LNCaP clone FGC (cell line): ENCODE measurements at places on chromosomes 12 and 14.

GRCh38 chr12:61862986-61863385 is 397.2 kb upstream of the USP15 start:
- no peak for DNase-seq

DNA sequence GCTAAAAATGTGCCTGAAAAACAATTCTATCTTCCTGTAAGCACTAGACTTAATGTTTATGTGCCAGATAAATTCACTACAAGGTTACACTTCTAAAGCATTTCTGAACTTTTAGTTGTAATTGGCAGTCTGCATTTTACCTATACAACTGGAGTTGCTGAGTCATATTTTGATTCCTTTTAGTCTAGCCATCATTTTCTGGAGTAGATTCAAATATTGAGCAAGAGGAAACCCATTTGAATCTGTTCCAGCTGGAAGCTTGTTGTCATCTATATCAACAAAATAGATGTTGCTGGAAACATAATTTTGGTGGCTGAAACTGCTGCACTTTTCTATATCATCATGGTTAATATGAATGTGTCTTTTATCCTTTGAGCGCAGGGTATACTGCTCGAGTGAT is 122.2 kb upstream of the CCDC175 start:
- peak; percentile 35 for DNase-seq

DNA sequence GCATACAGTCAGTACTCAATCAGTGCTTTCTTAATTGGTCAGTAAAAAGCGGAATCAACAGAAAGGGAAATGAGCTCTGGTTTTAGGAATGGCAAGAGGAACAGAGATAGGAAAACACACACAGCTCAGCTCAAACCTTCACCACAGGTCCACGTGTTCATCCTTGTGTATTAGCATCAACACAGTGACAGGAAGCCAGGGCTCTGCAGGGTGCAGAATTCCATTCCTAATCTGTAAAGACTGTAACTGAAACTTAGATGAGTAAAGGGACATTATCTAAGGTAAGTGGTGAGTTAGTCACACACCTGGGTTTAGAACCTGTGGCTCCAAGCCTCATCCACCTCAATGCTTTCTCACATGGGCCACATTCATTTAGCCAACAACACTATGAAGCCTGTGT is 1242.2 kb upstream of the TMEM132C start:
- DNase-seq: no peak

DNA sequence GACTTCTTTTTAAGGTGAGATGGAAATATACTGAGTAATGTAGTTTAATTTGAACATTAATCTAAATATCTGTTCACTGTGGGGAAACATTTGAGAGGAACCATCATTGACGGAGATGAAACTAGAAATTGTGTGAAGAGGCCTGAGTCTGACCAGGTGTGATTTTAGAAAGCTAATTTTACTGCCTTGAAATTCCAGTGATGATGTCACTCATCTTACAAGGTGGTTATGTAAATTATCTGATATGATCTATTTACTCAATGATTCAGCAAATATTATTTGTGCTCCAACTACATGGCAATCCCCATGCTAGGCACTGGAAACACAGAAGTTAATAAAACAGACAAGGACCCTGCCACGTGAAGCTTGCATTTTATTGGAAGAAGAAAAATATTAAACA is 435.7 kb upstream of the DCN start:
- DNase-seq: peak; percentile 85

DNA sequence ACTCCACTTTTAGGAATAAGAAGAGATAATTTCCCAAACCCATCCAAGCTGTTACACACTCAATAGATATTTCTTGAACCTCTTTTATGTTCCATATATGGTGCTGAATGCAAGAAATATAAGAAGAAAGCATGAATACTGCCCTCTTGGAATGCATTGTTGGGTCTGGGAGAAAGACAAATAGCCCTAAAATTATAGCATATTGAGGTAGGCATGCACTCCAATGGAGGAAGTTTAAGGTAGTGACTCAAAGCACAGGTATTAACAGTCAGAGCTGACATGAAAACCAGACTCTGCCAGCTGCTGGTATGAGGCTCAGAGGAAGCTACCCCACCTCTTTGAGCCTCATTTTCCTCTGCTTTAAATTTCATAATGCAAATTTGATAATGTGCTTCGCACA is 261.3 kb upstream of the NOS1 start:
- DNase-seq: no peak

DNA sequence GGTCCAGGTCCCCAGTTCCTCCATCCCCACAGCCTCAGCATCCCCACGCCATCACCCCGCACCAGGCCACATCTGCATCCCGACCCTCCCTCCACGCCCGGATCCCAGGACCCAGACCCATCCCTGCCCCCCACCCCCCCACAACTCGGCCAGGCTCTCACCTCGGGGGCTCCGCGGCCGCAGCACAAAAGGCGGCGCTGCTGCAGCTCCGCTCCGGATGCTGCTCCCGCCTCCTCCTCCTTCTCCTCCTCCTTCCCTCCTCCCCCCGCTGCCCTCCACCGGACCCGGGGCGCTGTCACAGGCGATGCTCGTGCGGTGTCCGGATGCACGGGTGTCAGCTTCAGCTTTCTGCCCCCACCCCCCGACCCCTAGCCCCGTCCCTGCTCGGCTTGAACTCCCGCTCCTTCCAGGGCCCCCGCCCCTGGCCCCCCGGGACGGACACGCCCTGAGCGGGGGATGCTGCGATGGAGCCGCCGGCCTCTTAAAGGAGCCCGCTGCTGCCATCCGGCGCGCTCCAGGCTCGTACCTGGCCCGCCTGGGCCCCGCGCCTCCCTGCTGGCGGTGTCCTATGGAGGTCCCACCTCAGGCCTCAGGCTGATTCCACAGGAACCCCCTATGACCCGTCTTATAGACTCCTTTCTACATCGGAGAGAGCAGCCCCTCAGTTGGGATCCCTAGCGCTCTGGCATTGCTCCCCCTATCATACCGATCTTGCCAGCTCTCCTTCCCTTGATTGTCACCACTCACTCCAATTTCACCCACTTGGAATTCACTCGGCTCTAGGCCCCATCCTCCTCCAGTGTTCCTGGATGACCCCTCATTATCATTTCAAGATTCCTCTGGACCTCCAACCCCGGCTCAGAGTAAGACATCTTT is at the start of gene MAP3K12:
Gene MAP3K12, minus strand, starts transcription at position 193 of the 876 bp plus-strand sequence. CDS start 12,067 bp downstream, outside the sequence.
- DNase-seq: no peak

- DNase-seq: no peak
Measured at GRCh38 chr14:37599507-37600368, 4.3 kb downstream of the TTC6 start.

DNA sequence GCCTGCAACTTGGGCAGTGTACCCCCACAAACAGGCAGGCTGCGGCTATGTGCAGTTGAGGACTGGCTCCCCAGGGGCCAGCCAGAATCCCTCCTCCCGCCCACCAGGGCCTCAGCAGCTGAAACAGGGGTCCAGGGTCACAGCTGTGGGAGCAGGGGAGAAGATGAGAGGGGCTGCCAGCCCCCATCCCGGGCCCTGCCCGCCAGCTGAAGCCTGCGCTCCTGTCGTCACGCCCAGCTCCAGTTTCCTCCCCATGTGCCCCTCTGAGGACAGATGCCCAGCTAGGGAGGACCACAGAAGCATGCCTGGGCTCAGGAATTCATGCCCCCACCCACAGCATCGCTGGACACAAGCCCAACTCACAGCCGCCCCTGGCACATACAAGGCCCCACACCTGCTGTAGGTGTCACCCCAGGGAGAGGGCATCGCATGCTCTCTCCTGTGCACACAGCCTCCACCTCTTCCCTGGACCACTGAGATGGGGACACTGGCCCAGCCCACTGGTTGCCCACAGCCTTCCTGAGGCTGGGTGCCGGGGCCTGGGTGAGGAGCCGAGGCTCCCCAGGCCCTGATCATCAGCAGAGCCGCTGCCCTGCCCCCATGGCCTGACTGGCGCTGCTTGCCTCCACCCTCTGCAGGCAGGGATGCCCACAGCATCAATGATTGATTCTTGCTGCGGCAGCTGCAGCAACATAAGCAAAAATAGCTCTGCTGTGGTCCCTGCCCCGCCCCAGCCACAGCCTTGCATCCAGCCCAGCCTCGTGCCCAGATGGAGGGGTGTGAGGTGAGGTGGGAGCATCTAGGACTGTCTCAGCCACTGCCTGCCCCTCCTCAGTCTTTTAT is 3.7 kb upstream of the CLBA1 start:
- no peak for DNase-seq

DNA sequence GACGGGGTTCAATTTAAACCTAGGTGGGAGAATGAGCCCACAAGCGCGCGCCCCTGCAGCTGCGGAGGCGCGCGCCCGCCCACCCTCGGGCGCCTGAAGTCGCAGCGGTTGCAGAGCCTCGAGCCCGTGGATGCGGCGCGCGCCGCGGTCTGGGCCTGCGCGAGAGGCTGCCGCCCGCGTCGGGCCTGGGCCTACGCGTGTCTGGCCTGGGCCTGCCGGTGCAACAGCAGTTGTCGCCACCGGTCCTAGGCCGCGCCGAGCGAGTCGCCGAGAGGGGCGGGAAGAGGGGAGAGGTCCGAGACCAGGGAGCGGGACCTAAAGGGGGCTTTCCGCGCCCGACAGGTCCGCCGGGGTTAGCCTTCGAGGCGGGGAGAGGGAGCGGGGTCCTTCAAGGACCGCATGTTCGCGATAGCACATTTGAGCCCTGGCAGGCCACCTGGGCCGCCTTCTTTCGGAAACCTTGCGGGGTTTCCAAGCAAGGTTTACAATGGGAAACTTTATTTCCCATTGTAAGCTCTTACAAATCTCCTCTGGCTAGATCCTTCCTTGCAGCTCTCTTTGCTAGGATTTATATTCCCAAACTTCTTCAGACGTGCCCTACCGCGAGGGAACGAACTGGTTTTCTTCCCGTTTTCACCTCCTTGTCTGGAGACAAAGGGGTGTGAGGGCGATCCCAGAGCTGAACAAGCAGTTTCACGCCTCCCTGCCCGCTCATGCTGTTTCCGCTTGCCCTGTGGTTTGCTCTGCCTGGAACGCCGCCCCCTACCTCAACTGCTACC is 6.8 kb downstream of the SIX6 start:
- DNase-seq: no peak

DNA sequence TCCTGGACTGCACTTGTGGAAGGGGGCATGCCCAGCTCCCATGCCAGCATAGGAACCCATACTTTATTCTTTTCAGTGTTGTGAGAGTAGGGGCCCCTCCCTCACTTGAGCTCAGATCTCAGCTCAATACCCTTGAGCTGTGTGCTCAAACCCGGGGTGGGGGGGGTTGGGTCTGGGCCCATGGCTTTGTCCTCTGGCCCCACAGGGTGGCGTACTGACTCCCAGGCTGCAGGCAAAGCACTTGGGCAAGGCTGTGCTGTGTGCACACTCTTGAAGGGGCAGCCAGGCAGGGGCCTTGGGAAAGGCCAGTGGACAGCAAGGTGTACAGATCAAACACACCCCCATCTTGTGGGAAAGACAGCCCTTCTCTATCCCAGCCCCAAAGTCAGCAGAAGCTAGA is 81.8 kb downstream of the WIF1 start:
- no peak for DNase-seq

DNA sequence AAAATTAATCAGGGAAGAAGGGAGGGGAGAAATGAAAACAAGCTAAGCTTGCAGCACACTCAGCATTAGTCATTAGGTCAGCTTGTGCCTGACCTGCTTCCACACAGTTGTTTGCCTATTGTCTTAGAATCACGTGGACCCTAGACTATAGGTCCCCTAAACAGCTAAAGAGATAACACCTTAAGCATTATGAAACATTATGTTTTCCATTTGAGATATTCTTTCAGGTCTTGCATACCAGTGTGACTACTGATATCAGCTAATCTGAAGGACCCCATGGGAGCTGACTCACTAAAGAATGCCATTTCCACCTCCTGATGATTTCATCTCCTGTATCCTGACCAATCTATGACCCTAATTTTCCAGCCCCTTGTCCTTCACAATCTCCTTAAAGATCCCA is 154.1 kb upstream of the FUT8 start:
- no peak for DNase-seq

GRCh38 chr14:102507857-102508312 is 1.7 kb downstream of the ANKRD9 start:
- no peak for DNase-seq

DNA sequence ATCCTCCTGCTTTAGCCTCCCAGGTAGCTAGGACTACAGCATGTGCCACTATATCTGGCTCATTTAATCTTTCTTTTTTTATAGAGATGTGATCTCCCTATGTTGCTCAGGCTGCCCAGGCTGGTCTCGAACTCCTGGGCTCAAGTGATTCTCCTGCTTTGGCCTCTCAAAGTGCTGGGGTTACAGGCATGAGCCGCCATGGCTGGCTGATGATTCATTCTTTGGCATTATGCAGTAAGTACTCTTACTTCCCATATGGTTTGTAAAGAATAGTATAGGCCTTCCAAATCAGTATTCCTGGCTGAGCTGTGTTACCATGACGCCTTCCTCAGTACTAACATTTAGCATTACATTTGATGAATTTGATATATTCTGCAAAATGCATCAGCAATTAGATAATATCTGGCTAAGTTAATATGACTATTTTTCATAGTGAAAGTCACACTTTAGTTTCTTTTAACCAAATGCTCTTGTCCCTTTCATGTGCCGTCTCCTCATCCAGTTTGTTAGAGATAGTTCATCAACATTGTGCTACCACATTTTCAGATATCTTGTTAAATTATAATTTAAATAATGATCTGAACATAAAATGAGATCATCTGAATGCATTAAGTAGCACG is 3.2 kb upstream of the MIA2 start:
- no peak for DNase-seq

- no peak for DNase-seq
Measured at GRCh38 chr14:75826599-75826998, 155.2 kb downstream of the TGFB3 start.

- DNase-seq: no peak
Measured at GRCh38 chr12:116376354-116377193, 99.1 kb upstream of the MED13L start.
